KG1 (cell line): ENCODE measurements at places on chromosomes 6 and 20.

GRCh38 chr20:2465100-2465499 lies 5.5 kb downstream of the SNRPB start:
- DNase-seq: no peak

DNA sequence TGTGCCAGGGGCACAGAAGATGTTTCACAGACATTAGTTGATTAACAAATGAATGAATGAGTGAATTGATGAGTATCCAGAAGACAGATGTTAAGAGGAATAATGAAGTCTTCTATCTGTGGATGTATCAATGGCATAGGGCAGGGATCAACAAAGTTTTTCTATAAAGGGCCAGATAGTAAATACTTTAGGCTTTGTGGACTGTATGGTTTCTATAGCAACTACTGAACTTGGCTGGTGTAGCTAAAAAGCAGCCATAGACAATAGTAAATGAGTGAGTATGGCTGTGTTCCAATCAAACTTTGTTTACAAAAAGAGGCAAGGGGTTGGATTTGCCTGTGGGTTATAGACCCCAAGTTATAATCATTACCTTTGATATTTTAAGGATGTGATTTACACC lies 144.0 kb downstream of the PRL start:
- no peak for DNase-seq

DNA sequence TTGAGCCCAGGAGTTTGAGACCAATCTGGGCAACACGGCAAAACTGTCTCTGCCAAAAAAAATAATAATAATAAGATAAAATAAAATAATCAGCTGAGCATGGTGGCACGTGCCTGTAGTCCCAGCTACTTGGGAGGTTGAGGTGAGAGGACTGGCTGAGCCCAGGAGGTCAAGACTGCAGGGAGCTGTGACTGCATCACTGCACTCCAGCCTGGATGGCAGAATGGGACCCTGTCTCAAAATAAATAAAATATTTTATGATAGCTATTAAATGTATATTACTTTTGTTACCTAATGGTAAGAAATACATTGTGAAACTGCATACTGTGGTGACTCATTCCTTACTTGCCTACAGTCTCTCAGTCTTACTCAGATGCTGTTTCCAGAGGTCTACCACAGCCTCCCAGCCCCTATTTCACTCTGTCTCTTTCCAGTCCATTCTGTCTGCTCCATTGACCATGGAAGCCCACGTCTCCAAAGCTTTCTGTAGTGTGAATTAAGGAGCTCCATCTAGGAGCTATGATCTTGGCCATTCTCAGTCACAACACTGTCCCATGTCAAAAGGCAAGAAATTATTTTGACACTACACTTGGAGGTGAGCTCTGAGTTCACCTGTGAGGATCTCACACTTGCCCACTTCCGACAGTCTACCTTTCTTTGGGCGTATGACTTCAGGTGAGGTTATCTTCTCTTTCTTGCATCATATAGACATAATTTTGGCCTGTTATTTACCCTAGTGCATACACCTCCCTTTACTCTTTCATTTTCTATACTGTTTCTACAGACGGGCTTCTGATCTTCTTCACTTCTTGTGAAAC lies 22.4 kb upstream of the SNX9 start:
- no peak for DNase-seq

- DNase-seq: no peak
Measured at GRCh38 chr6:45687570-45687969, 309.8 kb upstream of the SUPT3H start.

DNA sequence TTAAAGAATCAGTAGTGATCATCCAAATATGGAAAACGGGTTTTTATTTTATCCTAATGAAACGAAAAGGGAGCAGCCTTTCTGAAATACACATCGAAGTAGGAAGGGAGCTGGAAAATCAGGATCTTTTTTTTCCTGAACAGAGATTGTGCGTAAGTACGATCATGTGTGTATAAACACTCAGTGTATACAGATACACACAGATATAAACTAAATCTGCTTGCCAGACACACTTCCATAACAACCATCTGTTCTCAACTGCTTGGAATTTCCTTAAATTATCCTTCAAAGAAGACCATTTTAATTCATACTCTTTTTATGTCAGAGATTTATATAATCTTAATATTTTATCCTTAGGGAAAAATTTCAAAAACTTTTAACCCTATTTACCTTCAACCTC lies 110.7 kb downstream of the CHD6 start:
- DNase-seq: no peak

DNA sequence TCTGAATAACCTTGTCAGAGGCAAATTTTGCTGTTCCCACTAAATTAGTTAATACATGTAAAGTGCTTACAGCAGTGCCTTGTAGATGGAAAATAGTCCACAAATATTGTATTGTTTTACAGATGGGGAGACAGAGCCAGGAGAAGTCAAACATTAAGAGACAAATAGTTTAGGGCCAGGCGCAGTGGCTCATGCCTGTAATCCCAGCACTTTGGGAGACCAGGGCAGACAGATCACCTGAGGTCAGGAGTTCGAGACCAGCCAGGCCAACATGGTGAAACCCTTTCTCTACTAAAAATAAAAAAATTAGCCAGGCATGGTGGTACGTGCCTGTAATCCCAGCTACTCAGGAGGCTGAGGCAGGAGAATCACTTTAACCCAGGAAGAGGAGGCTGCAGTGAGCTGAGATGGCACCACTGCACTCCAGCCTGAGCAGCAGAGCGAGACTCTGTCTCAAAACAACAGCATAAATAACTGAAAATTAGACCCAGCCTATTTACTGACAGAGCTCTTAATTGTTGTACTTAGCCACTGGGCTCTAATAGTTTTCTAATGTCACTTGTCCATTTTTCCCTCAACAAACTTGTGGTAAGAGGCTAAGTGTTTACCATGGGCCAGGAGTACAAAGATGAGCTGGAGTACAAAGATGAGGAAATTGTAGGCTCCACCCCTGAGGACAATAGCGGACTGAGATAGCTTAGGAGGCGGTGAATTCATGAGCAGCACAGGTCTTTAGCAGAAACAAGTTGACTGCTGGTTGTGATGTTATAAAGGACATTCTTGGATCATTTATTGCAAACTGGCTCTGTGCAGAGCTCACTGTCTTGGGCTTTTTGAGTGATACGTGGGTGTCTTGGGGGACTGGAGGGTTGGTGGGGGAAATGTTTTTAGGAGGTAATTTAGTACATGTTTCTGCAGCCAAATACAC lies 6.4 kb downstream of the ZSWIM3 start:
- no peak for DNase-seq

DNA sequence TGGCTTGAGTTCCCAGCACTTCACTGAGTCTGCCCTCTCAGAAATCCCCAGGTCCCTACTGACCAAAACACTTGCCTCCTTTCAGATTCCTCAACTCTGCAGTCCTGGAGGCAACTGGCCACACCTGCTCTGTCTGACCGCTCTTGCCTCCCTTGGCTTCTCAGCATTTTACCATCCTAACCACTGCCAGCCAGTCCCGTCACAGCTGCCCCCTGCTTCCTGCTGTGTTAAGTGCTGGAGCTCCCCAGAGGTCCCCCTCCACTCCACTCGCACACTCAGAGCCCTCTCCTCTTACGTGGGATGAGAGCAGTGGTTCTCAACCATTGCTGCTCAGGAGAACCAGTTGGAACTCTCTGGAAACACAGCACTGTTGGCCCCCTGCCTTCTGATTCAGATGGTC lies 20.5 kb downstream of the ADAT2 start:
- no peak for DNase-seq
